ENCODE measurements at places on chromosomes 3 and 15.

GRCh38 chr3:173869766-173870165 lies 472.2 kb downstream of the NLGN1 start:
- DNase-seq = no peak

DNA sequence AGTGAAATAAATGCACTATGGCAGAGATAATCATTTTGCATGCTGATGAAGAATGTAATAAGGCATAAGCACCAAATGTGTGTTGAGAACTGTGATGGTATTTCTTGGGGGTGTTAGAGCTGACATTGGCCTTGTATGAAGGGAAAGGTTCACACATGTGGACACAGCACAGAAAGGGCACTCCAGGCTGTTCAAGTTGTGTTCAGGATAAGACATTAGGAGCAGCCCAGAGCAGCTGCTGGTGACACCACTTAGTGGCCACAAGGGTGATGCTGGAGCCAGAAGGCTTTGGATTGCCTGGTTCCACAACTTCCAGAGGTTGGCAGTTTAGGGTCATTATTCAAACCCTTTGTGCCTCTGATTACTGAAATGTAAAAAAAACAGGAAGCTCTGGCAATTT lies 155.4 kb downstream of the GOLGA6L6 start:
- DNase-seq = no peak

GRCh38 chr15:38461066-38461833 lies 7.3 kb downstream of the FAM98B start:
- no peak for DNase-seq

- no peak for DNase-seq
Observed at GRCh38 chr3:129619726-129620162, 13.3 kb upstream of the PLXND1 start.

- no peak for DNase-seq
Observed at GRCh38 chr15:70096215-70097062, 1.3 kb downstream of the TLE3 start.

GRCh38 chr3:33900809-33901505 lies 102.5 kb downstream of the PDCD6IP start:
- no peak for DNase-seq

DNA sequence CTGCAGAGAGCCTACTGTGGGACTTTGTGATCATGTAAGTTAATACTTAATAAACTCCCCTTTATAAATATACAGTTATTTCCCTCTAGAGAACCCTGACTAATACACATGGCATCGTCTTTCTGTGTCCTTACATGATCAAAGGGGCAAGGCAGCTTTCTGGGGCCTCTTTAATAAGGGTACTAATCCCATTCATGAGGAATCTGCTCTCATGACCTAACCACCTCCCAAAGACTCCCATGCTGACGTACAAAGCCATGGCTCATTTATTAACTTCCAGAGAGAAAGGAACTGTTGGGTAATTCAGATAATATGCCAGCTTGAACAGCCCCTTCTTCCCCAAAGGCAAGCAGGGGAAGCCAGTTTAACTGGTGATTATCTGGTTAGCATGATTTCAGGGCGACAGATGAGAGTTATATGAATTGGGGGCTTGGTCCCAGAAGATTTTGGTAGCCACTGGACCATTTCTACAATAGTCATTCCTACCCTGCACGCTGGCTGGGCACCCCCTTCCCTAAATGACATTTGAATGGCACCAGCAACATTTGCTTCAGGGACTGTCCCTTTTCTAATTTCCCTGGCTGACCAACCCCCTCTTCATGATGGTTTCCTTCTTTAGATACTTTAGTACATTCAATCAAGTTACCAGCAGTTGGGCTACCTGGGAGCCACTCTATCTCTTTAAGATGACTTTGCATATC lies 83.6 kb upstream of the C3orf80 start:
- DNase-seq = no peak

- no peak for DNase-seq
Observed at GRCh38 chr15:53171571-53171970, 381.4 kb upstream of the ONECUT1 start.

DNA sequence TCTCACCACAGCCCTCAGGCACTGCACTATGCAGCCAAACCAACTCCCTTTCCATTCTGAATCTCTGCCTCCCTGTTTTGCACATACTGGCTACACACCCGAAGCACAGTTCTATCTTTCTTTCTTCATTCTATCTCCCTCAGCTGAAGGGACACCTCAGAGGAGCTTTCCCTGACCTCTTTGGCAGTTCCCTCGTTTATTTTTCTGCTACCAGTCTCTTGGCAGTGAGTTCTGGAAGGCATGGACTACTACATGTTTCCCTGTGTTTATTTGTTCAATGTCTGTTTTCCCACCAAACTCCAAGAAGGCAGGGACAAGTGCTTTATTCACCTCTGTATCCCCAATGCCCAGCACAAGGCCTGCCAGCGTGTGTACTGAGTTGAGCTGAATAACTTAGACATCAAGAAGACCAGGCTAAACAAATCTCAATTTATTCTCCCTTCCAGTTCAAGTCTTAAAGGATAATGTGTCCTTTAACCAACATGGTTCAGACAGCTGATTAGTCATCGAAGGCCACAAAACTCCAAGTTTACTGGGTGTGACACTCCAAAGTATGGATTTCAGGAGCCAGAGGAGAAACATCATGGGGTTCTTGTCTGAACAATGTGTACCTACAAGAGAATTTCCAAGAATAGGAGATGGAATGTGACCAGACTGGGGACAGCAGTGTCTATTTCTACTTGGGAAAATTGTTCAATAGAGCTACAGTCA lies 260.1 kb upstream of the CTNNB1 start:
- no peak for DNase-seq

GRCh38 chr3:151283387-151283786 lies 5.0 kb upstream of the P2RY14 start:
- DNase-seq = no peak

GRCh38 chr3:65619888-65620287 lies 418.8 kb downstream of the MAGI1 start:
- no peak for DNase-seq

DNA sequence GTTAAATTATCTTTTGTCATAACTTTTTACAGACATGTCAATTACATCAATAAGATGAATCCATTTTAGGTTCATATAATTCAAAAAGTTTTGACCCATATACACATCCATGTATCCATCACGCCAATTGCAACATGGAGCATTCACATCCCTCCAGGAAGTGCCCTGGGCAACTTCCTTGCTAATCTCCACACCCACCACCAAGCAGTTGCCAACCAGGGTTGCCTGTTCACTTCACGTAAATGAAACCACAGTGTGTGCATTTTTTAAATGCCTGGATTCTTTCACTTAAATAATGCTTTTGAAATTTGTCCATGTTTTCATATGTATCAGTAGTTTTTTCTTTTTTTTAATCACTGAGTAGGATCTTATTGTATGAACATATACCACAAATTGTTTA lies 40.7 kb upstream of the LYZL4 start:
- no peak for DNase-seq

DNA sequence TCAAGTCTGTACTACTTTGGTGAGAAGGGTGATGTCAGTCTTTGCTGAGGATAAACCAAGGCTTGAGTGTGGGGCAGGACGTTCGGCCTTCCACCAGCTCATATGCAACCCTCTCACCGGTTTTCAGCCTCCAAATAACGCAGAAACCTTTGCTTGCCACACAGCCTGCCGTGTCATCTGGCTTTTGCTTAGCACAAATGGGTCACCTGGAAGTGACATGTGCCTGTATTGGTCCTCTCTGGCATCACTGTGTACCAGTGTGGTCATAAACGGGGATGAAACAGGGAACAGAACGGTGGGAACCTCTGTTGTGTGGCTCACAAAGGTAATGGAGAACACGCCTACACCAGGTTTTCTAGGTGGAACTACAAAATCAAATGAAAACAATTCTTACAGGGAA lies 7.1 kb downstream of the POMGNT2 start:
- no peak for DNase-seq

- no peak for DNase-seq
Observed at GRCh38 chr3:168475704-168476103, 380.0 kb upstream of the GOLIM4 start.

DNA sequence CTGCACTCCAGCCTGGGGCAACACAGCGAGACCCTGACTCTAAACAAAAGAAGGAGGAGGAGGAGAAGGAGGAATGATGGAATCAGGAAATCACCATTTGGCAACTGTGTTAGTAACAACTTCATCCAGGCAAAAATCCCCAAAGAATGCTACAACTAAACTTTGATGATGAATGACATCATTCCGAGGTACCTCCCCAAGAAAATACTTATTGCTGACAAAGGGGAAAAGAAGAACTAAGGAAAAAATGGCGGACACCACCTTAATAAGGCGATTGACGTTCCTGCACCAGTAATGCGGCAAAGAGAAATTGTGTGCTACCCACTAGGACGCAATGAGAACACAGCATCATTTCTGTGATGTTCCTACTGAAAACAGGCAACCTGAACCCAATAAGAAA lies 78.2 kb upstream of the SLC6A11 start:
- DNase-seq = no peak

DNA sequence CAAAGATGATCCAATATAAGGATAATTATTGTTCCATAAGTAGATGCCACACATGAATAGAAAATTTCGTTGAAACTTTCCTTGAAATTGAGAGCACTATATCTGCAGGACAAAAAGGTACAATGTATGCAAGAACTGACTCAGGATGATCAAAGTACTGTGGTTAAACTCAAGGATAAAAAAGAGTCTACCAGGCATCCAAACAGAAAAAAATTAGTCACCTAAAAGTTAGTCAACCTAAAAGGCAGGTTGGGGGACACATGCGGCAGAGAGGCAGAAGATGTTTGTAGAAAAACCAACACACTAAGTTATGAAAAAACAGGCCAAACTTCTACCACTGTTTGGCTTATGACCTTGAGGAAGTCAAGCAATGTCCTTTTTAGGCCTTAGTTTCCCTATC lies 68.7 kb downstream of the GSK3B start:
- DNase-seq = no peak

GRCh38 chr3:66073464-66074141 lies 34.9 kb upstream of the MAGI1 start:
- DNase-seq = peak; percentile 20

DNA sequence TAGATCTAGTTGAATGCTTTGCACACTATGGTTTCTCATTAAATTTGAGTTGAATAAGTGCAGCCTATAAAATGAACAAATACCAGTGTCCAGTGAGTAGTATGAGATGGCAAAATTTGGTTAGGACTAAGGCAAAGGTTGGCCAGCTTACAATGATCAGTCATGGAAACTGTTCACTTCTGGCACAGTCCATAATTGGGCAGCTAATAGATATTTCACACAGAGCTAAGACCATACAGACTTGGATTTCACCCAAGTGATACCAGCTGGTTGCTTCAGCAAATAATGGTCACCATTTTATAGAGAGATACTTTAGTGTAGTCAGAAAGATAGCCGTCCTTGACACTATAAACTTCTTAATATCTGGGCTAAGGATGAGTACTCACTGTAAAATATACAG lies 15.7 kb downstream of the GAP43 start:
- no peak for DNase-seq

- no peak for DNase-seq
Observed at GRCh38 chr3:170387950-170388349, 30.4 kb downstream of the SKIL start.
